Hematopoietic multipotent progenitor cell treated with erythropoietin and hydrocortisone succinate and interleukin-3 and kit ligand, for 6 days (in vitro differentiated cells): ENCODE measurements at places on chromosomes 13 and 19.

- DNase-seq, result no peak
Measured at GRCh38 chr19:2240881-2241760, 4.5 kb downstream of the SF3A2 start.

DNA sequence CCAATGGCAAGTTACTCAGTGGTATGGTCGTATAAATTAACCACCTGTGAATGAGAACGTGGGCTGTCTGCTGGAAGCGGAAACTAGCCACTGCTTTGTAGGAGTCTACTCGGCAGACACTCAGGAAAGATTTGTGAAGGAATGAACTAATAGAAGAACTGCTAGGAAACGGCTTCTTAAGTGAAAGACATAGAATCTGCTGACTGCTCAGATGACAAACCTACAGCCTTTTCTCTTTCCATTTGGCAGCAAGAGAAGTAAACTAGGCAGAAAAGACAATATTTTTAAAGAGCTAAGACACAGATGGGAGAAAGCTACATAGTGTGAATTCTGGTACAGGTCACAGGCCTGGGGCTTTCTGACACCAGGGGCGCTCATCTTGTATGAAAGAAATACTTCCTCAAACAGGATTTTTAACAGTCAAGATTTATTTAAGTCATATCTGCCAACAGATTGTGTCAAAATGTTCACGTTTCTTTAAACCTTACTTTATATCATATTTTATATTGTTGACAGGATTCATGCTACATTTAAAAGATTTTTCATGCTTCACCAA lies 78.4 kb downstream of the MIPEP start:
- DNase-seq, result peak; percentile 51

GRCh38 chr13:66835040-66835628 lies 395.0 kb downstream of the PCDH9 start:
- DNase-seq, result no peak

DNA sequence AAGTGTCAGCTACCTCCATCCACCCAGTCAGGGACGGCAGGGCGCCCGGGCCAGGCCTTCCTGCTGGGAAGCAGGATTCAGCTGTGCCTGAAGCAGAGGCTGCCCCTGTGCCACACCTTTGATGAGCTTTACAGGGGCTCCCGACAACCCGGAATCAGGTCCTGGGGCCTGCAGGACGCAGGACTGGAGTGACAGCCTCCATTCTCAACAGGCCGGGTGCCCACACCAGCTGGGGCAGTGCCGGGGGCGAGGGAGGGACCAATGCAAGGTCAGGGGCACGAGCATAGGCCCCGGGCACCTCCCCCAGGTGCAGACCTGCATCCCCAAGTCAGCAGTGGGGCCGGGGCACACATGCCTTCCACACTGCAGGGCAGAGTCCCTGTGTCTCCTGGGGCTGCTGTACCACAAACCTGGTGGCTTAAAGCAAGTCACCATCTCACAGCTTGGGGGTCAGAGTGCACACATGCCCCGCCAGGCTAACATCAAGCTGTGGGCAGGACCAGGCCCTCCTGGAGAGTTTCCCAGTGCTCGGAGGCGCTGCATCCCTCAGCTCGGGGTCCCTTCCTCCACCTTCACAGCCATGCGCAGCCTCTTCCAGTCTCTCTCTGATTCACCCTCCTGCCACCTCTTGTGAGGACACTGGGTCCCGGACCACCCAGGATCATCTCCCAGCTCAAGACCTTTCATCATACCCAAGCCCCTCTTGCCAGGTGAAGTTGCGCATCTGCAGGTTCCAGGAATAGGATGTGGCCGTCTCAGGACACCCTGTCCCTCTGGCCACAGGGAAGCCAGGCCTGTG lies 13.4 kb downstream of the UBXN6 start:
- no peak for DNase-seq

GRCh38 chr19:10510301-10510802 lies 6.9 kb downstream of the S1PR5 start:
- DNase-seq, result peak; percentile 51

GRCh38 chr13:114069376-114070097 lies 62.9 kb downstream of the RASA3 start:
- DNase-seq, result no peak

- DNase-seq, result no peak
Measured at GRCh38 chr19:2363419-2363818, 3.4 kb downstream of the TMPRSS9 start.
